Renal cortical epithelial cell (primary cell): ENCODE measurements at places on chromosomes 1 and 21. TPM values are rescaled to one million over a fixed set of nuclear protein-coding genes. Genes with fewer than 3 reads are reported as not detected.

Gene LCE3E
- total RNA-seq = not detected in 2 replicates

DNA sequence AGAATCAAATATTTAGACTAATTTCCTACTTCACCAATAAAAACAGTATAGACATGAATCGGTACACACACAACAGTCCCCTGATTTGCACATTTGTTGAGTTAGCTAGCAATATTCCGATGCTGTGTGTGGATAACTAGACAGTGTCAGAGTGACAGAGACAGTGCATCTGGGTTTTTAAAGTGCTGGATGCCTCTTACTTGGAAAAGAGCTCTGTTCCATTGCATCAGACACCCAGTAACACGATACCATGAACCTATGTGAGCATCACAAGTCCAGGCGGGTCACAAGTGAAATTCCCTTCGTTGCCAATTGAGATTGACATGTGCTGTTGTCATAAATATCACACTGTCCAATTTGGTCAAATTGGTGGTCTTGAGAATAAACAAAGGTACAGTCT, 82.0 kb upstream of the ESRRG start:
- no peak for DNase-seq

DNA sequence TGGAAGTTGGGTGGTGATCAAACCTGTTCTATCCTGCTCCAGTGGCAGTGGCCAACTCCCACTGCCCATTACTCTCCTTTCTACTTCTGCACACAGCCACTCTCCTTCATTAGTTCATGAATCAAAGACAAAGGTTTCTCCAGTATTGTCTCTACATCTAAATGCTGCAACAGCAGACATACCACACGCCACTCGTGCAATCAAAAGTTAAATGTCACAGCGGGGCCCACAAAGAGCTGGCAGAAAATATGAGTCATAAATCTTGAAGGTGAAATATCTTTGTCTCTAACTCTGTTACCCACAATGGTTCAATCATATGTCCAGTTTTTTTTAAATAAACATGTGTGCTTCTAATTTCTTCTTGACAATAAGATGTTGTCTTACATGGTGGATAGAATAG, 13.3 kb downstream of the APCS start:
- DNase-seq = no peak

GRCh38 chr1:100613817-100614559, 76.0 kb downstream of the GPR88 start:
- DNase-seq = no peak

- no peak for DNase-seq
Measured at GRCh38 chr1:29162476-29163138, 19.1 kb downstream of the SRSF4 start.

- DNase-seq = no peak
Measured at GRCh38 chr21:45435405-45435981, 30.5 kb downstream of the COL18A1 start.
